ENCODE measurements at places on chromosomes 3 and 15.

GRCh38 chr3:143218166-143218835, 98.7 kb downstream of the CHST2 start:
- no peak for ATAC-seq

DNA sequence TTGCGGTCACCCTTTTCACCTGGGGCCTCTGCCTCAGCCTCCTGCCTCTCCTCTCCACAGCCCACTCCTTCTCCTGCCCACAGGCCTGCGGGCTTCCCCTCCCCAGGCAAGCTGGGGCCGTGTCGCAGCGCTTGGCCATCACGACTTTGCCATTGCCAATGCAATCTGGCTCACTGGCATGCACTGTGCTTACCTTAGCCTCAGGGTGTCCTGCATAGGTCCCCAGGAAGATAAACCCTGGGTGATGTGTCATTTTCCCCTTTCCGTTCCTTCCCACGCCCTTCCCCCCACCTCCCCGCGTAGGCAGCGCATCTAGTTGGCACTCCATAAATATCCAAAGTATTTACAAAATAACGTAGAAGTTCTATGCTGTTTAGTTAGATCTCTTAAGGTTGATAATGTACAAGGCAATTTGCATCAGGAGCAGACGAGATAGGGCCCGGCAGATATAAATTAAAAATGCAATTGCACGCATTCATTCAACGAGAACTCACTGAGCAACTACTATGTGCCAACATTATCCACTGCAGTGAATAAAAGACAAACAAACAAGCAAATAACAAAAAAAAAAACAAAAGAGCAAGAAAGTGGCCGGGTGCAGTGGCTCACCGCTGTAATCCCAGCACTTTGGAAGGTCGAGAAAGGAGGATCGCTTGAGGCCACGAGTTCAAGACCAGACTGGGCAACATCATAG, 973 bp upstream of the COPG1 start:
- ATAC-seq: no peak

DNA sequence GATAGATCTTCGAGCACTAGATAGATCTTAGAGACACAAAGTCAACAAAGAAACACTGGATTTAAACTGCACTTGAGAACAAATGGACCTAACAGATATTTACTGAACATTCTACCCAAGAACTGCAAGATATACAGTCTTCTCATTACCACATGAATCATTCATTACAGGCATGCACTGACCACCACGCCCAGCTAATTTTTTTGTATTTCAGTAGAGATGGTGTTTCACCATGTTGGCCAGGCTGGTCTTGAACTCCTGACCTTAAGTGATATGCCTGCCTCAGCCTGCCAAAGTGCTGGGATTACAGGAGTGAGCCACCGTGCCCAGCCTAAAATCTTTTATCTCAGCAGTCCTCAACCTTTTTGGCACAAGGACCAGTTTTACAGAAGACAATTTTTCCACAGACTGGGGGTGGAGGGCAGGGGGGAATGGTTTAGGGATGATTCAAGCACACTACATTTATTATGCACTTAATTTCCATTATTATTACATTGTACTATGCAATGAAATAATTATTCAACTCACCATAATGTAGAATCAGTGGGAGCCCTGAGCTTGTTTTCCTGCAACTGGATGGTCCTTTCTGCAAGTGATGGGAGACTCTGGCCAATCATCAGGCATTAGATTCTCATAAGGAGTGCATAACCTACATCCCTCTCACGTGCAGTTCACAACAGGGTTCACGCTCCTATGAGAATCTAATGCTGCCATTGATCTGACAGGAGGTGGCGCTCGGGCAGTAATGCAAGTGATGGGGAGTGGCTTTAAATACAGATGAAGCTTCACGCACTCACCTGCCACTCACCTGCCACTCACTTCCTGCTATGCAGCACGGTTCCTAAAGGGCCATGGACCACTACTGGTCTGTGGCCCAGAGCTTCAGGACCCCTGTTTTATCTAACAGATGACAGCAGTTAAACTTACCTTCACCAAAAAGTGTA, 21.7 kb downstream of the CSNK1G1 start:
- ATAC-seq: no peak

DNA sequence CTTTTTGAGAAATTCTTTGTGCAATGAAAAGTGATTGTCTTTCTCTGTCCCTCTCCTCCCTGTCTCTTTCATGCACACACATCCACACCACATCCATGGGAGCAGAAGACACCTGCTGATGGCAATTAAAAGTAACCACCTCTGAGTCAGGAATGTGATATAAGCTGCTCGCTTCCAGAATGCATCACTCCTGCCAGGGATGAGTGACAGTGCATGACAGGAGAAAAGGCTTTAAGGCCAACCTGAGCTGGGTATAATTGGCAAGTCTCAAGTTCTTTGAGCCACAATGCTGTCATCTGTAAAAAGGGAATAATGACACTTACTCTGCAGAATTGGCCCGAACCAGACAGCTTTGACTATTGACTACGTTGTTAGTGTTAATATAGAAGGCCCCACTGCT, 59.6 kb downstream of the UBP1 start:
- no peak for ATAC-seq

DNA sequence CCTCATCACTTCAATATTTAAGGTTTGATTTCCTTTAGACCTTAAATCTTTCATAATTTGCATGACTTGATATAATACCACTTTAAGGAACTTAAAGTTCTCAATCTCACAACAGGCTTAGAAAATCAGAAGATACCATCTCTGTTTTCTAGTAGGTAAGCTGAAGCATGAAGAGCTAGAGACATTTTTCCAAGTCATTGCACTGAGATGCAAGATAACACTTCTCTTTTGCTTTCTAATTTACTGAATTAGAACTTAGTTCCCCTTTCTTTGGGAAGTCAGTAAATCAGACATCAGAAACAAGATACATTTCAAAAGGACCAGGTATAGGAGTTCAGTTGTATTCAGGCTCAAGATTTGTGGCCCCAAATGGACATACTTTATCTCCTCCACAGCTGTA, 79.7 kb downstream of the DZIP3 start:
- peak; percentile 50 for ATAC-seq

GRCh38 chr15:78264304-78265136, at the start of gene DNAJA4:
Gene DNAJA4 (plus strand): TSS chr15:78264562. CDS start chr15:78264764, 202 bp downstream.
- peak; percentile 64 for ATAC-seq

DNA sequence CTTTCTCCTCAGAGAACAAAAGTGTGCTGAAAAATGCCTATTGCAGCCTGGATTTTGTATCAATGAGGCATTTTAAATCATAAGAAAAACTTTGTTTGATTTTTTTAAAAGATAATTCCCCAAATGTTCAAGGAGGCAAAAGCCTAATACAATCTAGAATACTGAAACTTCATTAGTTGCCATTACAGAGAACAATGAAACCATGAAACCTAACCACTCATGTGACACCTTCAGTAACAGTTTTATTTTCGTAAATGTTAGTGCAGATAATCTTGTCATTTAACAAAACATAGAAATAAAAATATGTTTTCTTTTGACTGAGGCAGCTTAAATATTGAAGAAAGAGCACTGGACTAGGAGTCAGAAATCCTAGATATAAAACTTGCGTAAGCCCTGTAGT, 655.9 kb downstream of the RBMS3 start:
- no peak for ATAC-seq

DNA sequence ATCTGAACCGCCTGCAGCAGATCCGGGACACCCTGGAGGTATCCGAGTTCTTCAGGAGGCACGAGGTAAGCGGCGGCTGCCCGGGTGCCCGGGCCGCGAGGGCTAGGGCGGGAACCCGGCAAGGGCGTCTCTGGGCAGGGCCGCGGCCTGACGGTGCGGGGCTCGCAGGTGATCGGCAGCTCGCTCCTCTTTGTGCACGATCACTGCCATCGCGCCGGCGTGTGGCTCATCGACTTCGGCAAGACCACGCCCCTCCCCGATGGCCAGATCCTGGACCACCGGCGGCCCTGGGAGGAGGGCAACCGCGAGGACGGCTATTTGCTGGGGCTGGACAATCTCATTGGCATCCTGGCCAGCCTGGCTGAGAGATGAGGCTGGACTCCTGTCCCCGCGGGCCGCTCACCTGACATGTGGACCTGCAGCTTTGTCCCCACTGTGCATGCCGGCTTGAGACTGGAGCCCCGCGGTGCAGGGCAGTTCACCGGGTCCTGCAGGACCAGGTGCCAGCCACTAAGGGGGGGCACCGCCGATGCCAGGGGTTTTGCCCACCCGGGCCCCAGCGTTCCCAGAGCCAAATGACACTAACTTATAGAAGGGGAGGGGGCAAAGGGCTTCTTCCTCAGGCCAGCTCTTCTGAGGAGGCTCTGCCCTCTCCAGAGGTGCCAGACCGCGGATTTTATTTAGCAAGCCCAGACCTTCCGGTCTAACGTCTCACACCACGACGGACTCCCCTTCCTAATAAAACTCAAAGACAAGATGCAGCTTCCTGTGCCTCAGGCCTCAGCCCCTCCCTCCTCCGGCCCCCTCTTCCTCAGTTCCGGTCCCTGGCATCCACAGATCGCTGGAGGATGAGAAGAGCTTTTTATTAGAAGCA, 9.4 kb downstream of the ITPKA start:
- ATAC-seq: no peak

GRCh38 chr3:129773691-129774663, 119.5 kb downstream of the TMCC1 start:
- no peak for ATAC-seq

DNA sequence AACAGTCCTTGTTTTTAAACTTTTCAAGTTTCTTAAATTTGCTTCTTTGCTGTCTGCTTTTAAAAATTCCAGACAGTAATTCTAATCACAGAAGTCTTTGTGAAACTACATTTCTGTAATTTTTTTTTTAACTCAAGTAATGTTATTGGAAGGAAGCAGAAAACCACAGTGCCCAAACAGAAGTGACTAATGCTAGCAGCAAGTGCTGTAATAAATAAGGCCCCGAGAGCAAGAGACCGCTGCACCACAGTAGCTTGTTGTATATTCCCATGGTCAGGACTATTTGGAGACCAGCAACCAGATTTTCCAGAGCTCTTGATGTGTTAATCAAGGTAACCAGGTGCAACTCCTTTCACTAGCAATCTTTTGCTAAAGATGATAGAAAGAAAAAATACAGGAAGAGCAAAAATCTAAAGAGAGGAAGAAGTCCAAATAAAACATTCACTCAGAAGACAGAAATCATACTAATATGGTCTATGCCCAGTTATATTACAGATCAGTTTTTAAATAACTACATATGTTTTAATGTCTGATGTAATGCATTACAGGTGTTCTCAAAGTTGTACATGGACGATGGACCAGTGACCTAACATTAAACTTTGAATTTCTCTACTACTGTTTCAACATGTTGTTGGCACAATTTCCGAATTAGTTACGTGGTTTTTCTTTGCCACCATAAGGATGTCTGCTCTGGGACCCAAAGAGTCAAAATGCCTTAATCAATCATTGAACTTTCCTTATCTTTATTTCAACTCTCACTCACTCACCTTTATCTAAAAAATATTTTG, 36.4 kb downstream of the WWTR1 start:
- ATAC-seq: no peak

- peak; percentile 81 for ATAC-seq
These were observed 25.2 kb downstream of the LRRK1 start for GRCh38 chr15:100944244-100944895.

GRCh38 chr3:138426211-138426610, 8.2 kb upstream of the ESYT3 start:
- no peak for ATAC-seq

GRCh38 chr3:64022451-64023186, 675 bp downstream of the PSMD6 start:
- ATAC-seq: no peak

DNA sequence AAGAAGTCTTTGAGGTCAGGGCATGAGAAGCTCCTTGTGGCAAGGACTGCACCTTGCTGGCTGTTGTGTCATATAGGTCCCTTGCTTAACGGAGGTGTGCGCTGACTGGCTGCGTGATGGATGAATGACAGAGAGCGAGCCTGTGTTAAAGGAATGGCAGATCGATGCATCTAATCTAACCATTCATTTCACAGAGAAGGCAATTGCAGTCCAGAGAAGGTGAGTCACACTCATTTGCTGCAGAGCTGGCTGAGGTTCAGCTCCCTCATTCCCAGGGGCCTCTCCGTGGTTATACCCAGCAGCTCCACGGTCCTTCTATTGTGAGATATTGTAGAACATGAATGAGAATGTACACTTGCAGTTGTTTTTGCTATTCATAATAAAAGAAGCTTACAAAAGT, 289.3 kb downstream of the EPHB1 start:
- ATAC-seq: no peak

DNA sequence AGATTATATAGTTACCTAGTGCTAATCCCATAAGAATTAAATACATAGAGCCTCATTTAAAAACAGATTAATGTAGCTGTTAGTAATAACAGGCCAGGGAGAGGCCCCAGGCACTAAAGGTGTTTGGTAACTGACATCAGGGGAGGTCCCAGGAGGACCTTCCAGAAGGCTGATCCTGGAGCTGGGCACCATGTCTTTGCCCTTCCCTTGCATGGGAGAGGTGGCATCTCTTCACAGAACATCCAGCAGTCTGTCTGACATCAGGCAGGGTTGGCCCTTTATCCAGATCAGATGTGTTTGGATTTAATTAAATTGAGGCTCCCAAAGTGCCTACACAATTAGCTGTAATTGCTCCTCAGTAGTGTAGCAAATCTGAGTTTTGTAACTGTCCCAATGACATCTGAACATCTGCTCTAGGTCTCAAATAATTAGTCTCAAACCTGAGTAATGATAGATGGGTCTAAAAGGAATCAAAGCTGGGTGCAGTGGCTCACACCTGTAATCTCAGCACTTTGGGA, 53.0 kb downstream of the RLBP1 start:
- no peak for ATAC-seq
